Esophagus squamous epithelium (tissue), 5 donors: ENCODE measurements at places on chromosomes 1 and 21.

DNA sequence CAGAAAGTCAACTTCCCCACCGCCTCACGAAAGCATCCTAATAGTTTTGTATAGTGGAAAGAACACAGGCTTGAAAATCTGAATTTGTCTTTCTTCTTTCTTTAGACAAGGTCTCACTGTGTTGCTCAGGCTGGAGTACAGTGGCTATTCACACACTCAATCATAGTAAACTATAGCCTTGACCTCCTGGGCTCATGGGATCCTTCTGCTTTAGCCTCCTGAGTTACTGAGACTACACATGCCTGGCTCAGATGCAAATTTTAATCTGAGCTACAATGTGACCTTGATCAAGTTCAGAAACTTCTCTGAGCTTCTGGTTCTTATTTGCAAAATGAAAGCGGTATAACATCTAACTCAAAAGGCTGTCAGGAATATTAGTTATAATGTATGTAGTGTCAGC, 362.1 kb downstream of the SMYD3 start:
- no peak for DNase-seq

GRCh38 chr1:34984793-34985608, at the start of gene TMEM35B:
Gene TMEM35B (minus strand): TSS chr1:34985347. CDS start chr1:34985305, 42 bp downstream.
- DNase-seq: no peak

GRCh38 chr1:24946861-24947658, 17.0 kb upstream of the RUNX3 start:
- no peak for DNase-seq

DNA sequence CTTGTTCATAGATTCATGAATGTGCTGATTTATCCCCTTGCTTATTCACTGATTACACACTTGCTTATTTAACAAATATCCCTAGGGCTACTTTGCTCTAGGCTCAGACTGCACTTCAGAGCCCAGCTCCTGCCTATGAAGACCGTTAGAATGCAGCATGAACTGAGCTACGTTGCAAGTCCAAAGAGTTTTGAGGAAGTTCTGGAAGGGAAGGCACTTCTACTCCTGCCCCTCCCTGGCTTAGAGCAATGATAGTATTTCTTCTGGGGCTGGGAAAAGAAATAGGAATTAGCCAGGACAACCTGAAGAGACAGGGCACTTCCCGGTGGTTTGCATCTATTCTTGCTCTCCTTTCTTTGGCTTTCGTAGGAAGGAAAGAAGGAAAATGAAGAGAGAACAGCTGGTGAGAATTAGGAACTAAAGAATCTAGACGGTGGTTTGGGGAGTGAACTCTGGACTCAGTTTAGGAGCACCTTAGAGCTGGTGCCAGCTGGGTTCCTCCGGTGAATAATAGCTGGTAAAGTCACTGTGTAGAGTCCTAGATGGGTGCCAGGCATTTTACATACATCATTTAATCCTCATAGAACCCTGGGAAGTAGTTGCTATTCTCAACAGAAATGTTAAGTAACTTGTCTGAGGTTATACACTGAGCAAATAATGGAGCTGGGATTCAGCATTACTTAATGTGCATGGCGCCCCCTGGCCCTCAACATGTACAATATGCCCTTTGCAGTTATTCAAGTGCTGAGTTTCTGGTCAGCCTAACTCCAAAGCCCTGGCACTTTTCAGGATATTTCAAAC, 65.9 kb downstream of the NDUFS5 start:
- DNase-seq: no peak

- DNase-seq: no peak
Measured at GRCh38 chr1:6097117-6097595, 51.5 kb downstream of the KCNAB2 start.

DNA sequence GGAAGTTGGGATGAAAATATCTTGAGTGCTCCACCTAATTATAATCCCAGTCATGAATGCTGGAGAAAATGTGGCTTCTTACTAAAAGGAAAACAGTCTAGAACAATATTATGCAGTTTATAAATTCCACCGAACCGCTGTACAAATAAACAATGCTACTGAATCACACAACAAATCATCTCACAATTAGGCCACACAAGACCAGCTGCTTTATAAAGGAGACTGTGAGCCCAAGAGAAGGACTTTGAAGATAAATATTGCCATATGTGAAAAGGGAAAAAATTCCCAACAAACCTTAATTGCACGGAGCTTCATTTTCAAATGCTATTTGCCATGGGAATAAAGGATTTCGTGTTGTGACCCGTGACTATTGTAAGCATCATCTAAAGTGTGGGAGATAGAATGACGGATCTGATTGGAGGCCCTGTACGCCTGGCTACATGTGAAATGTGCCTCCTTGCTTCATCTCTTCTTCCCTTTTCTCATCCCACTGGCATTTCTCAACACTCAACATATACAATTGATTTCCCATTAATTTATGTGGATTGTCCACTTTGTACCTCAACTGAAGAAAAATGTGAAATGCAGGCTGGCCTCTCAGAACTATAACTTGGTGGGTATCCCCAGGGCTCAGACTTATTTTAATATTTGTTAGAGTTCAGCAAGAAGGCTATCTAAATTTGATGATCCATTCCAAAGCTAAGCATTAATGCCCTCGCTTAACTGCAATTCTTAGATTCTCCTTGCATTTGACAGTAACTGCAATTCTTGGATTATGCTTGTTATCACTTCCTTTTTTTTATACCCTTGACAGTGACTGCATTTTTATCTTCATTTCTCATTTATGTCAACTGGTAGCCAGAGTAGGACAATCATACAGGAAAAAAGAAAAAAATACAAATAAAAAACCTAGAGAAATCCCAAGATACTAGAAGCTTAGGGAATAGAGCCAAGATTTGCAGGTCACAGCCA, 122.3 kb downstream of the TGFB2 start:
- no peak for DNase-seq

DNA sequence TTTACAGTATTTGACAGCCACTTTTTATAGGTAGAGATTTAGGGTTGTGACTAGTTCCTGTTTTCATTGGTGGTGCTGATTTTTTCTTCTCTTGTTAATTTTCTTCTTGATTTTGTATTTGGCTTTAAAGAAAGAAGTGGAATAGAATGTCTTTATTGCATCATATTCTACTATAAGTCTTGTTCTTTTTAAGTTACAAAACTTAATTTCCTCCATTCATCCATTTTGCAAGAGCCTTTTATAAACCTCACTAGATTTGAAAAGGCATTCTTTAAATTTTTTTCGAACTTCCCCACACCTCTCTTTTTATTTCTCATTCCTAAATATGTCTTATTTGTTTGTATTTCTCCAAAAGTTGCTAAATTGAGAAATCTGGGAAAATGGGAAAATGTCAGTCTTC, 1368.6 kb upstream of the ADGRL4 start:
- DNase-seq: no peak

- no peak for DNase-seq
Measured at GRCh38 chr1:100028765-100029164, 59.0 kb downstream of the SLC35A3 start.

GRCh38 chr1:219433496-219434131, 179.3 kb downstream of the ZC3H11B start:
- no peak for DNase-seq

- DNase-seq: no peak
Measured at GRCh38 chr1:227736814-227737432, 1.7 kb downstream of the SNAP47 start.

- DNase-seq: no peak
Measured at GRCh38 chr1:207388721-207389120, 65.4 kb upstream of the CR2 start.

DNA sequence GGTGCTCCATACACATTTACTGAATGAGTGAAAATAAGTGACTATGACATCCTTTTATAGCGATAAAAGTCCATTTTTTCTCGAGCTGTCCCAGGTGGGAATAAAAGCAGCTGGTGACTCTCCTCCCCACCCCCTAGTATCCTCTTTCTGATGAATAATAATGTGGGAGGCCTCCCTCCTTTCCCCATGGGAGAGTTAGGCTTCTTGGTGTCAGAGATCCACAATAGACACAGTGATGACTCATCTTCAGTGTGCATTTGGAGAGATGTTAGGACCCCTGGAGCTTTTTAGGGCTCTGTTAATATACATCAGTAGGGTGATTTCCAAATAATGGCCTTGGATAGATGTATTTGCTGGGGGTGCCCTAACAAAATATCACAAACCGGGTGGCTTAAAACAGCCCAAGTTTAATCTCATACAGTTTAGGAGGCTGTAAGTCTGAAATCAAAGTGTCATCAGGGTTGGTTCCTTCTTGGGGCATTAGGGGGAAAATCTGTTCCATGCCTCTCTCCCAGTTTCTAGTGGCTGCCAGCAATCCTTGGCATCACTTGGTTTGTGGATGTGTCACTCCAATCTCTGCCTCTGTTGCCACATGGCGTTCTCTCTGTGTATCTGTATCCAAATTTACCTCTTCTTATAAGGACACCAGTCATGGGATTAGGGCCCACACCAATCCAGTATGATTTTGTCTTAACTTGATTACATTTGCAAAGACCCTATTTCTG, 4.4 kb upstream of the PHC2 start:
- no peak for DNase-seq

DNA sequence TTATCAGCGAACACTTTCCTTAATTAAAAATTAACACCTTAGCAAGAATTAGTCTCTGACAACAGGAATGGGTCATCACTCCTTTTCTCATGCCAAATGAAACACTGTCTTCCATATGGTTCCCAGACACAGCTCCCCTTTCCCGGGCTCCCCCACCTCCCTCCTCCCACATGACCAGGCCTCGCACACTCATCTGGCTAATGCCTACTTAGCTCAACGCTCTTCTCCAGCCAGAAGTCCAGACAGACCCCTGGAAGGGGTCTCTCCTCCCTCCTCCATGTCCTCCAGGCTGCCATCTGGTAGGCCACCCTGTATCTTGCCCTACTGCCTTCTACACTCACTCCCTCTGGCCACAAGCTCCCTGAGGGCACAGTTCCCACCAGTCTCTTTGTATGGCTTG, 39.9 kb downstream of the KCNC4 start:
- DNase-seq: no peak

GRCh38 chr1:228164561-228165371, 838 bp upstream of the IBA57 start:
- no peak for DNase-seq

- no peak for DNase-seq
Measured at GRCh38 chr1:234345237-234345636, 28.0 kb upstream of the COA6 start.

DNA sequence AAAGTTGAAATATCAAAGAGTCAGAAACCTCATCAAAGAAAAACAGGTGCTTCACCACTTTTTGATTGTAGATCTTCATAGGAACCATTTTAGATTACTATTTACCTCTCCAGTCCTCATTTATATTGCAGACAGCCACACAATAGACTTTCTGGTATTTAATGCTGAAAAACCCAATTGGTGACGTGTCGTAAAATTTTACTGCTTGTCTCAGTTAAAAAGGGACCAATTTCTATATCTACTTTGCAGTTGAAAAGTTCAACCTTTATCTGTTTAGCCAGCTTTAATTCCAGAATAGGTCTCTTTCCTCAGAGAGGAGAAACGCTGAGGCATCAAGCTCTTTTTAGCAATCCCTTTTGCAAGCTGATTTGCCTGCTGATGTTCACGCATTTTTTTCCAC, 1722.4 kb downstream of the PLA2G4A start:
- no peak for DNase-seq

DNA sequence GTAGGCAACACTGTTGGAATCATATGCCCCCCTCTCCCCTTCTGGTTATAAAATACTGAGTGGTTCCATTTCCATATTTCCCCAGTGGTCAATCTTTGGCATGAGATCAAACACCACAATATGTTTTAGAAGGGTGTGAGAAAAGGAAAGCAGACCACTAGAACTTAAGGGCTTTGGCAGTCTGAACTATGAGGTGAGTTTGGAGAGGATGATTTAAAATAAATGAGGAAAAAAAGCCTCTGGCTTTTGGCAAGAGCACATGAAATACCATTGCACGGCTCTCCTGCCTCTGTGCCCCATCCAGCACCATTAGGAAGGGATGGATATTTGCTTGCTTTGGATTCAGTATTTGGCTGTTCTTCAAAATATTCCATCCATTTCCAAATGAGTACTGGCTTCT, 339.5 kb upstream of the C1orf87 start:
- DNase-seq: no peak

DNA sequence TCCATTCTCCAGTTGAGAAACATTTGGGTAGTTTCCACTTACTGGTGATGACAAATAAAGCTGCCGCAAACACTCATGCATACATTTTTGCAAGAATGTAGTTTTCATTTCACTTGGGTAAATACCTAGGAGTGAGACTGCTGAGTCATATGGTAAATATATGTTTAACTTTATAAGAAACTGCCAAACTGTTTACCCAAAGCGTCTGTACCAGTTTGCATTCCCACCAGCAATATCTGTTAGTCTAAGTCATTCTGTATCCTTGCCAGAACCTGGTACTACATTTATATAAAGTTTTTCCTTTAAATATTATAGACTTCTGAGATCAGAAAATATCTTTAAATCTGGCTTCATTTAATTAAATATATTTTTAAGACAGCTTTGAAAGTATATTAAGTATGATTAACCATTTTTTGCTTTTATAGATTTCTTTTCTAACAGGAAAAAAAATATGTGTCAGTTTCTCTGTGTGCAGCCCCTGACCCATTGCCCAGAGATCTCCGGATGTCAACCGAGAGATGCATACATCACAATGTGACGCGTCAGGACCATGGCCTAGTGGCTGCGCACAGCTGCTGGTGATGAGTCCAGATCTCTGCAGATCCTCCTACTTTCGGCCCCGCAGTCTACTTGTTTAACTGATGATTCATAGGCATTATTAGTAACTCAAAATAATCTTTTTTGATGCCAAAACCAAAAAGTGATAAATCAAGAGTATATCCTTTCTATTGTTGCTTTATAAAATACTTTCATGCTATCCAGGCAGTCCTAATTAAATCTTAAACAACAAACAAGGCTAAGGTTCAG, 227.1 kb upstream of the MAP1LC3C start:
- no peak for DNase-seq
